ENCODE measurements at places on chromosomes 5 and 9.

DNA sequence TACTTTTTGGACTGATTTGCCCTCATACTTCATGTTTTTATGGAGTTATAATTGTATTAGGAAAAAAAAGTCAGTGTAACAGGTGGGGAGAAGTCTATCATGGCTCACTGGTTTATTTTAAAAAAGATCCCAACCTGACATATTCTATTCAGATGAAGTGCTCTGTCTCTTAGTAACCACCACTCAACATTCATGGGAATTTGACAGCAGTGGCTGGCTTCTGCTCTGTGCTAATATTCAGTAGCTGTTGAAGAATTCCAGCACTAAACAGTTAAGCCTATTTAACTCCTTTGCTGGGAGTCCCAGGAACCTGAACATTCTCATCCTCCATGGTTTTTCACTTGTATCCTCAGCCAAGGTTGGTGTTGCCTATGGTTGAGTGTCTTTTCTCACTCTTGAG, 23.1 kb downstream of the CMYA5 start:
- DNase-seq, result no peak

- DNase-seq, result no peak
These were observed 40.4 kb downstream of the PCSK5 start for GRCh38 chr9:75930730-75931321.

DNA sequence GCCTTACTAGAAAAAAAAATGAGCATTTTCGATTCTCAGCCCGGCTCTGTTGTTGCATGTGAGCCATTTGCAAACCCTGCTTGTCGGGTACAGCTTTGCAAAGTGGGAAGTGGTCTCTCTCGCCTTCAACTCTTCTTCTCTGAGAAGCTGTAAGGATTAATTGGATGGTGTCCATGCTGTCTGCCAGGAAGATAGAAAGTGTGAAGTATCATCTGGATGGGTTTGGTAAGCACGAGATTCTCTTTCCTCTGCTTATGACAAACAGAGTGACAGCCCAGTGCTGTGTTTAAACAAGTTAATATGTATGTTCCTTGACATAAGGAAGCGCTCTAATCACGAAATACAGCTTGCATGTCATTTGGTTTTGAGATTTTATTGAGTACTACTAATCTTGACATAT, 109.1 kb upstream of the SPATA31D4 start:
- DNase-seq, result no peak

DNA sequence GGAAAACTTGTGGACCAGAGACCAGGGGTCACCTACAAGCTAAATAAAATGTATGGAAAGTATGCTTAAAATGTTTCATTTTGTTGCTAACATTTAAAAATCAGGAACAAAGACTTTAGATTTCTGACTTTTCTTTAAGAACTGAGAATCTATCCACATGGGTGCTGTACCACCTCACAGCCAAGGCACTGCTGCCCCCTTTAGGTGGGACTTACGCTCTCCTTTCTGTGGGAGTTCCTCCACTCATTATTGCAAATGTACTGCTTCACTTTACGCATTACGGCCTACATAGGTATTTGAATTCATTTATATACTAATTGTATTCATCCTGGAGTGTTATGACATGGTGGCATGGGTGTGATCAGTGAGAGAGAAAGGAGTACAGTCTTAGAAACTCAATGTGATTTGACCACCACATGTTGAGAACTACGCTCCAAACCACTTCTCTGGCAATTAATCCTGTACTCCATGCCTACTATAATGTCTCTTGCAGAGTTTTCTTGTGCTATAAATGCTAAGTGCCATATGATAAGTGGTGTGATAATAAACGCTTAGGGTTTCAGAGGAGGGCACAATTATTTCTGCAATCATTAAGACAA, 24.7 kb upstream of the CETN3 start:
- no peak for DNase-seq

GRCh38 chr5:54959673-54960418, 25.5 kb downstream of the ESM1 start:
- DNase-seq, result no peak
